ENCODE measurements at places on chromosomes 16 and 17. TPM values are rescaled to one million over a fixed set of nuclear protein-coding genes. Genes with fewer than 3 reads are reported as not detected.

DNA sequence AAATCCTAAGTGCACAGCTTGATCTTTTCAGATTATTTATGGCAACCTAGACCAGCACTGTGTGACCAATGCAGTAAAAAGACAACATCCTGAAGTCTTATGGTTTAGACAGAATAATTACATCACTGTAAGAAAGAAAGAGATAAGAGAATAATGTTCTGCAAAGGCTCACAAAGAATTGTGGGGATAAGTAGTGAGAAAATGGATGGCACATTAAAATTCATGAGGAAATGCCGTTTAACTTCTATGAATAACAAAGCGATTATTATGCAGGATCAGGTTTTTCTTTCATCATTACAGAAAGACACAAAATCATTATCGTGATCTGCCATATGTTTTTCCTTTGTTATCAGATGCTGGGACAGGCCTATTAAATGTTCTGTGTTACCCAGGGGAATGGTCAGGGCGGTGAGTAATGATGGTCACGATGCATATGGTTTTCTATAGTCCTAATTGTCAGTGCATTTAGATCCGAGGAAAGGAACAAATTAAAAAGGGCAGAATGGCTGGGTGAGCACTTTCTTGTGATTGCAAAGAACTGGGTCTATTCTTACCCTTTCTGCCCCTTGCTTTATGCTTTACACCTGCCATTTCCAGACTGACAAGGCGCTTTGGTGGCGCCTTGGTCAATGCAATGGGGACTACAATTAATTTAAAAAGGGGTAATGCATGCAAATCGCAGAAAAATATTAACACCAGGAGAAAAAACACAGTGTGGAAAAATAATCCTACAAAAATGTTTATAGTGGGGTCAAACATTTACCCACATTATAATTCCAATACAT, 18.1 kb upstream of the DHX40 start:
- DNase-seq, result no peak

GRCh38 chr17:82287868-82288801, 14.6 kb upstream of the CSNK1D start:
- no peak for DNase-seq

GRCh38 chr17:42407289-42407836, 15.7 kb downstream of the CAVIN1 start:
- no peak for DNase-seq

DNA sequence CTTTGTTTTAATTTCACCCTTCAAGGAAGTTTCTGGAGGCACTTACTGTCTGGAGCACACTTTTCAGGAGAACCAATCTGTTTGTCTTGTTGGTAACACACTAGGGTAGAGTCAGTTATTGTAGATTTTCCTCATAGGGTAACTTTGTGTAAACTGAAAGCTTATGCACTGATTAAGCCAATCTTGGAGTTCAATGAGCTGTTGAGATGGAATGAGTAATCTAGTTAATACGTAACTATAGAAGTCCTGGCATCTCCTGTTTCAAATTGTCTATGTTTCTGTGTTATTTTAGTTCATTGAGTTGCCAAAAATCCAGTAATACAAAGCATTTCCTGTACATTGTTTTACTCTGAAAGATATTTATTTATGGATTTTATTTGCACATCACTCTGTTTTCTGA, 111.6 kb upstream of the HAS3 start:
- no peak for DNase-seq

Gene WNT9B
- total RNA-seq, result not detected

Gene GAS2L2
- total RNA-seq, result not detected

DNA sequence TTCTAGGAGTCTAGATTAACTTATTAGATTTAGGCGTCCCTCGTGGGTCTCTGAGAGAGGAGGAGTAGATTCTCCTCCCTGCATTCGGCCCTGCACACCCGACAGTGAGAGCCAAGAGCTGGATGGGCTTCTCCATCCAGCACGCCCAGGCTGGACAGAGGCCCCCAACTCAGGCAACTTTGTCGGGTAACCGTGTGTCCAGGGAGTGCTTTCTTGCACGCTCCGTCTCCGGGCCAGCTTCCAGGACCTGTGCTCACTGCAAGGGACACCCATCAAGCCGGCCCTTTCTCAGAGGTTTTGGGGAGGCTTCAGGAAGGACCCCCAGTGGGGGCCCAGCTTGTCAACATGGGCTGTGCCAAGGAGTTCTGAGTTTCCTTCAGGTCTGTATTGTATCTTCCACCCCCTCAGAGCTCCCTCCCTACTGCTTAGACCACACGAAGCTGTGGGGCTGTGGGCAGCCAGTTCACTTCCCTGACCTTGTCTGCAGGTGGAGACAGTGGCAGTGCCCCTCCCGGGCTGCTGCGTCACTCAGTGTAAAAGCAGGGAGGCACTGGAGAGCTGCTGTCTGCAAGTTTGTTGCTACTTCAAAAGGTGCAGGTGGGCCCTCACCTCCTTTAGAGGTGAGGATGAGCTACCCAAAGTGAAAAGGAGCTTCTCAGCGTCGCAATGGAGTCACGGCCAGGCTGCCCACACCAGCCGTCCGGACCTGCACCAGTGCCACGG, 24.0 kb upstream of the C16orf78 start:
- DNase-seq, result no peak

DNA sequence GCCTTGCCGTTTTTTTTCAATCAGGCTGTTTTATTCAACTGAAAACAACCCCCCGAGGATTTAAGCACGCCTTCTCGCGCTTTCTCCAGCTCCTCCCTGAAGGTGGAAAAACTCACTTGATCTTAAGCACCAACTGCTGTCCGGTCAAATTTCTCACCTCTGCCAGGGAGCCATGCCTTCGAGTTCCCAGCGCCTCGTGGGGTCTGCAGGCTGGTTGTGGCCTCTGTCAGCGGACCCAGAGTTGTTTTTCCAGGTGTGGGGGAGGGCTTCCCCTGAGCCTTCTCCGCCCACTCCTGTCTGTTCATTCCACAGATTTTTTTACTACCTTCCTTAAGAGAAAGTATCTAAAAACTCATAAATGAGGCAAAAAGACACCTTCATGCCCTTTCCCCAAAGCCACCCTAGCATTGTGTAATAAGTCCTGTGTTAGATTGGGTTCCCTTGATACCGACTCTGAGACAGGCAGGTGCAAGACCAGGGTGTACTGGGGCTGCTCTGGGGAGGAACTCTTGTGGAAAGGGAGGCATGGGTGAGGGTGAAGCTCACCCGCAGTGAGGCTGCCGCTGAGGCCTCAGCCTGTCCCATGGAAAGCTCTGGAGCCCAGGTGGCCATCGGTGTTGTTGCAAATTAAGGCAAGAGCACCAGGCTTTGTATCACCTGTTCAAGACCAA, 101.6 kb downstream of the AXIN2 start:
- no peak for DNase-seq

Gene GRAPL
- total RNA-seq, result not detected

Gene PRKAR1A
- total RNA-seq, result 308 TPM

GRCh38 chr17:6666077-6666521, 14.5 kb downstream of the C17orf100 start:
- DNase-seq, result no peak

Gene C16orf92
- total RNA-seq, result not detected

- no peak for DNase-seq
These were observed 28.3 kb downstream of the LYRM1 start for GRCh38 chr16:20928774-20929411.

- no peak for DNase-seq
These were observed 2.3 kb downstream of the GRB2 start for GRCh38 chr17:75403131-75403530.

GRCh38 chr17:39118674-39119419, 32.6 kb downstream of the PLXDC1 start:
- DNase-seq, result no peak

GRCh38 chr17:12998874-12999273, 19.0 kb downstream of the ELAC2 start:
- DNase-seq, result no peak

DNA sequence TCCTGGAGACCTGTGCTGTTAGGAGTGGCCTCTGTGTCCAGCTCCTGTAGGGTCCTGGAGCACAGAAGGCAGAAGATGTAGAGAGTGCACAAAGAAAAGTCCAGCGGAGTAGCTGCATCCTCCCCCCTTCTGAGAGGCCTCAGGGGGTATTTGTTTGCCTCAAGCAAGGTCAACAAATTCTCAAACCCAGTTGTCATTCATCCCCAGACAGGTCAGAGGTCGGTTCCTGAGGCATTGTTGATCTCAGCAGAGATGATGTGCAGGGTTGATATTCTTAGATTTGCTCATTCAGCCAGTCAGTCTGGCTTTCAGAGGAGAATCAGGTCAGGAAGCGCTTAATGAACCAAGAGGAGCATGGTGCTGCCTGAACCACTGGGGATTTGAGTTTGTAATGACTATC, 8.3 kb upstream of the RBFOX1 start:
- DNase-seq, result no peak

DNA sequence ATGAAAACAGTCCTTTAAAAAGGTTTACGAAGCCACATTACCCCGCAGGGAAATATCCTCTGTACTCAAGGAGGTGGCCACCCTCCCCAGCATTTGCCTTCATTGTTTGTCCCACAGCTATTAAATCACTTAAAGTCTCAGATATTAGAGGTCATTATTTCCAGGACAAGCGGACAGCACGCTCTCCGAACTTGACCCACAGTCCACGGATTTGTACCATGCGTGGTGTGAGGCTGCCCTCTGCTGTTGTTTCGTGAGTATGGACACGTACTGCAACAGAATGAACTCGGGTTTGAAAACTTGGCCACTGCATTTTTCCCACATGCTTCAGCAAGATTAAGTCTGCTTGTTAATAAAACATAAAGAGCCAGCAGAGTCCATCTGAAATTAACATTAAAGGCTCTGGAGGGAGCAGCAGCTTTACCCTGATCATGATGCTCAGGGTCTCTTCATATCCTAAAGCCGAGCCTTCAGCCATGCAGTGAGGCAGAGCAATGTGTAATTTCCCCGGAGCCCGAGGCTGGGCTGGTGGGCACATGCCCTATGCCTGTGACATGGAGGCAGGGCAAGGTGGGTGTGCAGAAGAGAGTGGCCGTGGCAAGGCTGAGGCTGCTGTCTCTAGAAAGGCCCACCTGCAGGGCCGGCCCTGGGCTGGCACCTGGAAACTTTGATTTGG, 19.7 kb downstream of the MEAK7 start:
- DNase-seq, result peak; percentile 86

DNA sequence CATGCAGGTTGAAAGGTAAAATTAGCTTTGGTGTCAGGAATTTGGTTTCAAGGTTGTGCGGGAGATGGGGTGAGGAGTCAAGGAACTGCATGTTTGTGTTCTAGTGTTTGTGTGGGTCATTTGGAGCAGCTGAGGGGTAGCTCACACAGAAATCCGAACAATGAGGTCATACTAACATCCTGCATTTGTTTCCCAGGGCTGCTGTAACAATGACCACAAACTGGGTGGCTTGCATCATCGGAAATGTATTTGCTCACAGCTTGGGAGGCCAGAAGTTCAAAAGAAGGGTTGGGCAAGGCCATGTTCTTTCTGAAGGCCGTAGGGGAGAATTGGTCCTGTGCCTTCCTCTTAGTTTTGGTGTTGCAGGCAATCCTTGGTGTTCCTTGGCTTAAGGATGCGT, 287.4 kb downstream of the HAPSTR1 start:
- DNase-seq, result no peak

Gene CHST5
- 0.27 TPM for total RNA-seq

DNA sequence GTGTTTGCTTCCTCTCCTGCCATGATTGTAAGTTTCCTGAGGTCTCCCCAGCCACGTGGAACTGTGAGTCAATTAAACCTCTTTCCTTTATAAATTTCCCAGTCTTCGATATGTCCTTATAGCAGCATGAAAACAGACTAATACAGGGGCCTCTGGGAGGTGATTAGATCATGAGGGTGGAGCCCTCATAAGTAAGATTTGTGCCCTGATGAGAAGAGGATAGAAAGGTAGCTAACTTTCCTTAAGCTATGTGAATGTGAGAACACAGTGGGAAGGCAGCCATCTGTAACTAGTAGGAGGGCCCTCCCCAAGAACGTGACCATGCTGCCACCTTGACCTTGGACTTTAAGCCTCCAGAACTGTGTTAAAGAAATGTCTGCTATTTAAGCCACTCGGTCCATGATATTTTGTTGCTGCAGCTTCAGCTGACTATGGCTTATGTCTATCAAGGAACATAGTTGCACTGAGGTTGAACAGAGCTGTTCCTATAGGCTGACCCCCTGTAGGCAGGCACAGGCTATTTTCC, 30.7 kb downstream of the WWOX start:
- no peak for DNase-seq

All from osteocyte (in vitro differentiated cells).